NCI-H2107 (cell line): ENCODE measurements at places on chromosomes 5 and 9.

DNA sequence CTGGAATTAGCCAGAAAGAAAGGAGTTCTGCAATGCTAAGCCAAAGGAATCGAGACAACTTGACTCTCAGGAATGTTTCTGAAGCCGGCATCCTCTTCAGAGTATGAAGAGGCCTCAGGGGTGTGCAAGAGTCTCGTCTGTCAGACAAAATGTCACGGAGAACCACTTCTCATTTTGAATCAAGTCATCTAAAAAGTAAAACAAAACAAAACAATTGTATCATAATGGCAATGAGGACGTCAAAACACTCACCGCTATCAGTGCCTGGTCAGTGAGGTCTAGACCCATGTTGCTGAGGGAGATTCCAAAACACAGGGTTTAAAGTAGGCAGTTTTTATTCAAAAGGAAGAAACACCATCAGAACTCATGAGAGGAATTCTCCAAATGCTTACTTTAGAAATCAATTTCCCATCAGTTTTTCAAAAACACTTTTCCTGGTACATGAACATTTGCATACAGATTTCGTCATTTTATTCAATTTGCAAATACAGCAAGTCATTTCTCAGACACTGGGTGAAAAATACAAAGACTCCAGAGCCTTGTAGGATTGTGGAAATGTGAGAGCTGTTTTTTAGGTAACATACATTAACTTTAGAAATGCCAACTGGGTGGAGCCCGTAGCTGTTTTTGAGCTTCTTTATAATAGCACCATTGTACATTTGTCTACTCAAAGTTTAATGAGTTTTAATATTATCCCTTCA, 89.5 kb upstream of the MAP3K1 start:
- no peak for DNase-seq

GRCh38 chr9:20898885-20899554, 132.4 kb downstream of the HACD4 start:
- DNase-seq: no peak

DNA sequence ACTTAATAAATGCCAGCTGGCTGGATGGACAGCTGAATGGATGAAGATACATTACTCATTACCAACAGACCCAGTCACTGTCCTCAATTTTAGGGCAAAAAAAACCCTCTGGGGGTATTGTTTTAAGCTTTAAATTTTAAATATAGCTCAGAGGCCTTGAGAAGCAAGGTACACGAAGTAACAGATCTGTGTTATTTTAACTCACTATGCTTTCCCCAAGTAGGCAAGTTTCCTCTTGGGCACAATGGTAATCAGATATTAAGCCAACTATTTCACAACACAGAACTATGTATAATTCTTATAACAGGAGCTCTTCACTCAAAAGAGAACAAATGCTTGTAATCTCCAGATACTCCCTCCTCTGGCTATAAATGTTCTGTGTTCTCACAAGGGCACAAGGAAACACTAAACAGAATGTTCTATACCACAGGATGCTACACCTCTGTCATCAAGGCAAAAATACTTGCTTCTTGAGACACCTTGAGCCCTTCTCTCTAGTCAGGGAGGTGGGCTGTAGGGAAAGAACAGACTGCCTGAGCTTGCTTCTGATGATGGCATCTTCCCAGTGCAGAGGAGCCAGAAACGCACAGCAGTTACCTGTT, 443.8 kb downstream of the SPOCK1 start:
- no peak for DNase-seq

DNA sequence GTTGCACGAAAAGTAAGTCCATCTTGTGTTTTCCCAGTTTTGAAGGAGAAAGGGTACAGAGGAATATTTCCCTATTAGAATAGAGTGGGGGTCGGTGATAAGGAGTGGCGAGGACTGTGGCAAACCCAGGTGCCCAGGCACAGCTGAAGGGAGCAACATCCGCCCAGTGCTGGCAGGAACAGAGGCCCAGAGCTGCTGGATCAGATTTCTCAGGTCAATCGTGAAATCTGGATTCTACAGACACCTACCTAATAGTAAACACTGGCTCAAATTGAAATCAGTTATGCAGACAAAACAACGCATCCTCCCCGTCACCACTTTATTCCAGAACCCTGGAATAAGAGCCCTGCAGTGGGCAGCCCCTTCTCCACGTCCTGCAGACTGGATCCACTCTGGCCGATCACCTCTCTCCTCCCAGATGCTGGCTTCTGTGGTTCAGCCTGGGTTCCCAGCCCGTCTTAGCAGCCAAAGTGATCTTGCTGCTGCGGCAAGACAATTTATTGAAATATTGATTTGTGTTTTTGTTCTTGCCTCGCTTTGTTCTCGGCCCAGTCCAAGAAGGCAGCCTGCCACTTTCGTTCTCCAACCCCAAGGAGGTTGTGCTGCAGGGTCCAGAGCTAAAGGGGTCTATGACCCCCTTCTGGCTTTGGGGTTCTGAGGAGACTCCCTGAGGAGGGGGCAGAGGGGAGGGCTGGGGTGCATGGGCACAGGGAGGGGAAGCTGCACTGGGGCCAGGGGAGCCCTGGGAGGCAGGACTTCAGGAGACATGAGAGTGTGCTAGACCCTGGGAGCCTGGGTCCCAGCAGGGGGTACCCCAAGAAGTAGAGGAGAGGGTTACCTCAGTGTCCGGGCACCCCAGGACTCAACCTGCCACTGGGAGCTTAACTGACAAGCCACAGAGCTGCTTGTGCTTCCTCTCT, 103.3 kb downstream of the ZNF354C start:
- DNase-seq: no peak

- no peak for DNase-seq
Observed at GRCh38 chr9:80188579-80188978, 616.8 kb downstream of the TLE4 start.

GRCh38 chr9:115810166-115810565, 343.4 kb upstream of the PAPPA start:
- no peak for DNase-seq

GRCh38 chr5:124627815-124628595, 118.4 kb downstream of the ZNF608 start:
- no peak for DNase-seq

GRCh38 chr9:82170866-82171265, 182.3 kb downstream of the SPATA31D1 start:
- DNase-seq: no peak

- no peak for DNase-seq
Observed at GRCh38 chr5:52825826-52826225, 38.1 kb downstream of the ITGA1 start.

- DNase-seq: no peak
Observed at GRCh38 chr9:133387680-133388079, 11.5 kb downstream of the STKLD1 start.

- no peak for DNase-seq
Observed at GRCh38 chr5:652023-652515, 39.9 kb downstream of the CEP72 start.

GRCh38 chr5:155046591-155046990, 33.0 kb downstream of the KIF4B start:
- DNase-seq: no peak

GRCh38 chr9:126397056-126397455, 70.4 kb downstream of the MVB12B start:
- peak; percentile 23 for DNase-seq

- DNase-seq: no peak
Observed at GRCh38 chr5:176943816-176944215, 44.7 kb upstream of the HK3 start.

- no peak for DNase-seq
Observed at GRCh38 chr5:55003432-55004065, 18.2 kb upstream of the ESM1 start.

DNA sequence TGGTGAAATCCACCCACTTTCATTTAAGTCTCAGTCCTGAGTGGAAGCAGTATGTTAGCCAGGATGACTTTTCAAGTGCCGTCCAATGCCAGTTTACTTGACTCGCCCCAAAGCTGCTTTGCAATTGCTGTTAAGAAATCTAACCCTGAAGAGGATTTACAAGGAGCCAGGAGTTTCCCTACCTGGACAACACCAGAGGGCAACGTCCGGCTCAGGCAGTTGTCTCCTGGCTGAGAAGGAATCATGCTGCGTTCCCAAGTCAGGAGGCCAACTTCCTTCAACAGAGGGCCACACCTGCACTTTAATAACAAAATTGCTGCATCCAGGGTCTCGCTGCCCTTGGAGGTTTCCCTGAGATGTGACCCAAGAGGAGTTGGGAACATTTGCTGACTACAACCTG, 65.8 kb downstream of the BOD1 start:
- no peak for DNase-seq

- DNase-seq: no peak
Observed at GRCh38 chr5:176677209-176677939, 30.1 kb downstream of the TSPAN17 start.

GRCh38 chr9:78163834-78164233, 72.0 kb upstream of the CEP78 start:
- no peak for DNase-seq

GRCh38 chr5:143161885-143162540, 241.5 kb downstream of the NR3C1 start:
- DNase-seq: no peak

DNA sequence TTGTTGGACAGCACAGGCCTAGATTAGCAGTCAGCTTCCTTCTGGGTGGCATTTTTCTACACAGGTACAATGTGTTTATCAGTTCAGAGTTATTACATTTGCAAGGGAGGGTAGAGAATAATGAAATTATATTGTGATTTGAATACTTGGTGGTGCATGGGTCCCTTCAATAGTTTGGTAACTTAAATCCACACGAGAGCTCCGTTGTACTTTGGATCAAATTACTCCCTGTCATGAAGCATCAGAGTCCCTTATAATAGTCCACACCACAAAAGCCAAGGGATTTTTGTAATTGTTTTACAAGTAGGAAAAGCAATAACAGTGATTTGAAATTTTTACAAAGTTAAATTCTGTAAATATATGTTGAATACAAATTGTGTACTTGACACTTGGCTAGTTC, 552.4 kb downstream of the PDE4D start:
- no peak for DNase-seq

DNA sequence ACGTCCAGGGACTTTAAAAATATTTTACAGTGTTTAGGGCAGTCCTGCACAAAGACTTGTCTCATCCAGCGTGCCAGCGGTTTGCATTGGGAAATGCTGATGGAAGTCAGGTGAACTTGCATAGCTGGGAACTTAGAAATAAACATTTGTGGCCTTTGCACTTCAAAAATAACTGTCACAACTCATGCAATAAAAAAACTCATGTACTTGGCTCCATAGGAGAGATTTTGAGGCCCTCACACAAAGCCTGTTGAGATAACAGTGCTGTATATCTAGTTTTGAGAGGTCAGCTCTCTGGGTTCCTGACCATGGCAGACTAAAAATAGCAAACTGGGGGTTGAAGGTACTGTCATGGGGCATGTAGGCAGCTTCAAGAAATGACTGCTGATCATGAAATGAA, 5.5 kb downstream of the COMMD10 start:
- DNase-seq: no peak

- DNase-seq: no peak
Observed at GRCh38 chr9:86202338-86202882, 57.0 kb downstream of the C9orf153 start.

DNA sequence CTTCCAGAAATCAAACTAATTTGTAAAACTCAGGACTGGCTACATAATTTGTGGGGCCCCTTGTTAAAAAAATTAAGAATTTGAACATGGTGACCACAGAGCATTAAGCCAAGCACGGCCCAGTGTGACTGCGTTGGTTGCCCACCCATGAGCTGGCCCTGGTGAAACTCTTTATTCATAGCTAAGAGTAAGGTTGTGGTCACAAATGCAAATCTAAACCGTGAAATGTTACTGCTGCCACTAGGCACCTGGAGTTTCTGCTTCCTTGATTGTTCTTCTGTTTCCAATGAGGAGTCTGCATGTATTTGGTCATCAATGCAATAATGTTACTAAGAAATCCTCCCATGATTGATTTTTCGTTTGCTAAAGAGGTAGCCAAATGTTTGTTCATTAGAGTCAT, 4.2 kb downstream of the GCNT1 start:
- DNase-seq: no peak

DNA sequence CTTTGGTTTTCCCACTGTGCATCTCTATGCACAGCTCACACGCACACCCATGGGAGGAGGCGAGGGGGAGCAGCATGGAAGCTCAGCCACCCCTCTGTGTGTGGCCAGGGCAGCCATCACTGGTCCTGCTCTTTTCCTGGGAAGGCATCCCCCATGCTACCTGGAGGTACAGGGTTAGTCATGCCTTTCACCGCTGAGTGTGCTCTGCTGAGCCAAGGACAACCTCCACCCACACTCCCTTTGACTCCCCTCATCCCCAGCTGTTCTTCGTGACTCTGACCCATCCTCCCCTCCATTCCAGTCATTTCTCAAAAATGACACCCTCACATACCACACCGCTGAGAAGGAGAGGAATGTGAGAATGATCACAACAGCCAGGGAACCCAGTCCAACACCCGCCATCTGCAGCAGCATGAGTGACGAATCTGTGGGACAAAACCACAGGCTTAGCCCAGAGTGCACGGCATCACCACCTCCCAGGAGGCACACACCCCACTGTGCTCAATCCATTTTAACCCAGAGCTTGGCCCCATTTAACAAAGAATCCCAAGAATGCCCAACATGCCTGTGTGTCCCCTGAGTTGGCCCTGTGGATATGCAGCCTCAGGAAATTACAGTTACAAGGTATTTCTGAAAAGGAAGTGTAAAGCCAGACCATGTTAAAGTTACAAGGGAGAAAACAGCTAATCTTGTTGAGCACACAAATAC, 133.4 kb downstream of the SUSD1 start:
- DNase-seq: no peak

- no peak for DNase-seq
Observed at GRCh38 chr5:38347040-38347763, 88.8 kb downstream of the EGFLAM start.

DNA sequence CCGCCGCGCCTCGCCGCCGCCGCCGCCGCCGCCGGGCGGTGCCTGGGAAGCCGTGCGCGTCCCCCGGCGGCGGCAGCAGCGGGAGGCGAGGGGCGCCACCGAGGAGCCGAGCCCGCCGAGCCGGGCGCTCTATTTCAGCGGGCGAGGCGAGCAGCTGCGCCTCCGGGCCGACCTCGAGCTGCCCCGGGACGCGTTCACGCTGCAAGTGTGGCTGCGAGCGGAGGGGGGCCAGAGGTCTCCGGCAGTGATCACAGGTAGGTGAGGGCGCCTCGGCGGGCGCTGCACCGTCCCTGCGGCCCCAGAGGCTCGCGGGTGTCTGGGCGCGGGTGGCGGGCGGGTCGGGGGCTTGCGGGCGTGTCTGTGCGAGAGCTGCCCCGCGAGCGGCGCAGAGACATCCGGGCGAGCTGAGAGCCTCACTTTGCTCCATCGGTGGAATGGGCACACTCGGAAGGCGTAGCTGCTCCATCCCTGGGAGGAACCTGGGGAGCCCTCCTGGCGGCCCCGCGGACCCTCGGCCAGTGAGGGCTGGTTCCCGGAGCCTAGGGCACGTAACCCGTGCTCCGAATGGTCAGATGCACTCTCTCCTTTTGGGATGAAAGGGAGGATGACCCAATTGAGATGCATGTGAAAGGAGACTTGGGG, 864 bp downstream of the PAPPA start:
- DNase-seq: no peak

DNA sequence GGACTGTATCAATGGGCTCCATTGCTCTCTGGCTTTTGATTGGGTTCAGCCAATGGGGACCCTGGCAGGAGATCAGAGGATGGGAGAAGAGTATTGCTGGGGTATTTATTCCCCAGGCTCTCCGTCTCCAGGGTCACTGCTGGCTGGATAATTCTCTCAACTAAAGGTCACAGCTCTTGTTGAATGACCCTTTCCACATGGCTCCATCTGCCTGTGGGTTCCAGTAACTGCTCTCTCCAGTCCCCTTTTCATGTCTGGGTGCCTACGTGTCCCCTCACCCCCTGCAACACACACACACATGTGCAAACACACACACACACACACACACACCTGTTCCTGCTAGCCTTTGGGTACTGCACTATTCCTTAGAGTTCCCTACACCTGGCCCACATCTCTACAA, 53.9 kb upstream of the RIC1 start:
- DNase-seq: no peak
